ENCODE measurements at places on chromosomes 12 and 14. TPM values are rescaled to one million over a fixed set of nuclear protein-coding genes. Genes with fewer than 3 reads are reported as not detected.

- DNase-seq: no peak
These were observed 33.6 kb upstream of the MAP3K9 start for GRCh38 chr14:70842851-70843462.

- DNase-seq: no peak
These were observed 98.7 kb downstream of the PHETA1 start for GRCh38 chr12:111270239-111270638.

DNA sequence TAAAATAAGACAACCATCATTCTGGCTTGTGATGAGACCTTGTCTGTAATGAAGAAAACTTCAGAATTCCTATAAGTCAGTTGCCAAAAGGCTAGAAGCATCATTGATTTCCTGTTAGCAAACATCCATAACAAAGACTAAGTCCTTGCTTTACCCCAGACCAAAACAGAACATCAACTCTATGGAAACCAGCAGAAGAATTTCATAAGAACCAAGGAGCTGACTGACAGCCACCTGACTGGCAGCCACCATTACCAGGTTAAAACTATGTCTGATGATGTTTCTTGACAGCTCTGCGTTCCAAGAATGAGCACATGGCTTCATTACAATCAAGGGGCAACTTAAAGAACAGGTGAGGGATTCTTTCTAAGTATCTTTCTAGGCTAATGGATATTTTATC is 29.3 kb downstream of the HECTD4 start:
- no peak for DNase-seq

- no peak for DNase-seq
These were observed 23.2 kb downstream of the PXN start for GRCh38 chr12:120242275-120242799.

- no peak for DNase-seq
These were observed 33.7 kb upstream of the CCNT1 start for GRCh38 chr12:48750215-48750614.

GRCh38 chr14:43855556-43855955 is 651.5 kb downstream of the FSCB start:
- DNase-seq: no peak

- no peak for DNase-seq
These were observed 14.8 kb upstream of the GABARAPL1 start for GRCh38 chr12:10197879-10198278.

DNA sequence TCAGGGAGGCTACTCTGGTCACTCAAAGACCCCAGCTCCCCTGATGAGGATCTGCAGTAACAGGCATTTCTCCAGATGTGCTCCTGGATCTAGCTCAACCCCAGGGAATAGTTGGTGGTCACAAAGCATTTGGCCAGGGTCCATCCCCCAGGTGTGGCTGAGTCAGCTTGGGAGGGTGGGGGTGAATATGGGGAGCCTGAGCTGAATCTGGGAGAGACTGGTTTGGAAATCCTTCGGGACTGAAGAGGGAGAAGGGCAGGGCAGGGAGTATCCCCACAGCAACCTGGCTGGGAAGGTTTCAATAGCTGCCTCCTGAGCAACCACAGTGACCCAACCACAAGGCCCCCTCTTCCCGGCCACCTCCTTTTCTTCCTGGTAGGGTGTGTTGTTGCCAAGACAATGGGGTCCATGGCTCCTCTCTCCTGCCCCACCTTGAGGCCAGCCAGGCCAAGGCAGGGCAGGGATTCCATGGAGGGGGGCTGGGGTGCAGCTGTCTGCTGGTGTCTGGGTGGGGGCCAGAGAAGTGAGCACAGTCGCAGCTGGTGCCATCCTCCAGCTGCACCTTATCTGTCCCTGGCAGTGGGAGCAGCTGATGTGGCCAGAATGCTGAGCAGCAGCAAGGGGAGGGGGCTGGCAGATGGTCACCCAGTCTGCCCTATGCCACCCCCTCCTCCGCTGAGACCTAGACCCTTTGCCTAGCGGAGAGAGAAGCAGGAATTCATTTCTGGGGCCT is 5.5 kb downstream of the ASIC1 start:
- no peak for DNase-seq

GRCh38 chr12:127503246-127503645 is 763.7 kb upstream of the TMEM132C start:
- DNase-seq: no peak

DNA sequence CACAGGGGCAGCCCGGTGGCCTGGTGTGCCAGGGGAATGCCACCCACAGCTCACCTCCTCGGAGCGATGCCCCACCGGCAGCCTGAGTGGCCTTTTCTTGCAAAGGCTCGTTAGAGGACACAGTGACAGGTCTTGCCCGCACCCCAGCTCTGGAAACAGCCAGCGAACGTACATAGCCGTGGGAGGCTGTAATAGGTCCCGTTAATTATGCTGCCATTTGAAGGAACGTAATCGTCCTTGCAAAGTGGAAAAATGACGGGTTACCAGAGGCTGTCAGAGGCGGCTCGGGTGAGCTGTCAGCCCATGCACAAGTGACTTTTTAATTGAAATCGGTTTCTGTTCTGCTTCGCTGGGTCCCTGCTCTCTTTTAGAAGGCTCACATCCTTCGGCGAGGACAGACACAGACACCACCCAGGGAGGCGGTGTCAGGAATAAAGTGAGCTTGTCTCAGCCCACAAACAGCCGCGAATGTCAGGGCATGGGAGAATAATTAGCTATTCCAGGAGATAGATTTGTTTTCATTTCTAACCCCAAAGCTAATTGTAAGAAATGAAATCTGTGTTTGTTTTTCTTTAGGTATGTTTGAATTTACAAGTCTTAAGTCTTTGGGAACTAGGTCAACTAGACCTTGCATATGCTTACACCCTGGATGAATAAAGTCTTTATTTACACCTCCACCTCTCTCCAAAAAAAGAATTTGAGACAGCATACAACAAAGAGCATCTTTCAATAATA is 77.2 kb upstream of the RFLNA start:
- no peak for DNase-seq

GRCh38 chr12:123363390-123363739 is 1.3 kb downstream of the SBNO1 start:
- no peak for DNase-seq

DNA sequence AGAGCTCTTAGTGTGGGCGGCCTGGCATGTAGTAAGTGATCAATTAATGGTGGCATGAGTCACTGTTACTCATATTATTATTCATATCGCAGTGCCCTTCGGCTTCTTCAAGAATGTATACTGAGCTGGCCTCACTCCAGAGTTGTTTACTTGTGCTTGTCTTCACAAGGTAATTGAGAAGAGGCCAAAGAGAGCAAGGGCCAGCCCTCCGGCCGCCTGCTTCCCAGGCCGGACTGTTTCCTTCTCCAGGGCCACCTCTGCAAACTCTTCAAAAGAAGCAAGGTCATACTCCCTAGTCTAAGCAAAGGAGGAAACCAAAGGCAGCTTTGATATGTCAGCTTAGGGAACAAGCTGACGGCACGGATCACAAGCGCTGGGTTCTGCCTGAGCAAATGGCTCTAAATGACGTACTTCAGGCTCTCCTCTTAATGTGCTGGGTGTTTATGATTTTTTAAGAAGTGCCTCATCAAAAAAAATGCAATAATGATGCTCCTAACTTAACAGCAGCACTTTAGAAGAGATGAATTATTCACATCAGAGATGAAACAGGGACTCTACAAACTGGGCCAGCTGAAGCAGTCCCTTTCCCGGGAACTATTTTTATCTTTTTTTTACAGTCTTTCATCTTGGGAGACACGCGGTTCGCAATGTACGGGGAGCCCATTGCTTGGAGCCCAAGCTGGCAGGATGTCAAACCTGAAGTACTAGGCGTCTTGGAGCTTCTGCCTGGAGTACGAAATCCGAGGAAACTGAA is 65.6 kb upstream of the DLK1 start:
- no peak for DNase-seq

GRCh38 chr12:59768031-59768430 is 172.2 kb downstream of the SLC16A7 start:
- no peak for DNase-seq

DNA sequence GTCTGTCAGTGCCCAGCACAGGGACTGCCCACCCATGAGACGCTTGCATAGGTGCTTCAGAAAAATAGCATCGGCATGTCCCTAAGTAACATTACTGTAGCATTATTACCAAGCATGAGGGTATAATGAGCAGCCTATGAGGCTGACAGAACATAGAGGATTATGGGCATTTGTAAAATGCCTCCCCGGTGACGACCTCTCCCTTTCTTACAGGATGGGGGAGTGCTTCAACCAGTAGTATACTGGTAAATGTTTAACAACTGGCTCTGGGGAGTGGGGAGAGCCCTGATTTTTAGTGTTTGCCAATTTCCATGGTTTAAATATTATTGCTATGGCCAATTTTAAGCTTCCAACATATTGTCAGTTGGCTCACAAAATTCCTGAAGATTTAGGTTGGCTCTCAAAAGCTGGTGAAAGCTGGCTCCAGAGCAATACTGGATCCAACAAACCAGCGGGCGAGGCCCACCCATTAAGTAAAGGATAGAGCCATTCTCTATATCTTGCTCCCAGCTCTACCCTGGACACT is 104.5 kb downstream of the ETNK1 start:
- DNase-seq: no peak

GRCh38 chr12:64284256-64284655 is 62.2 kb upstream of the KICS2 start:
- DNase-seq: no peak

DNA sequence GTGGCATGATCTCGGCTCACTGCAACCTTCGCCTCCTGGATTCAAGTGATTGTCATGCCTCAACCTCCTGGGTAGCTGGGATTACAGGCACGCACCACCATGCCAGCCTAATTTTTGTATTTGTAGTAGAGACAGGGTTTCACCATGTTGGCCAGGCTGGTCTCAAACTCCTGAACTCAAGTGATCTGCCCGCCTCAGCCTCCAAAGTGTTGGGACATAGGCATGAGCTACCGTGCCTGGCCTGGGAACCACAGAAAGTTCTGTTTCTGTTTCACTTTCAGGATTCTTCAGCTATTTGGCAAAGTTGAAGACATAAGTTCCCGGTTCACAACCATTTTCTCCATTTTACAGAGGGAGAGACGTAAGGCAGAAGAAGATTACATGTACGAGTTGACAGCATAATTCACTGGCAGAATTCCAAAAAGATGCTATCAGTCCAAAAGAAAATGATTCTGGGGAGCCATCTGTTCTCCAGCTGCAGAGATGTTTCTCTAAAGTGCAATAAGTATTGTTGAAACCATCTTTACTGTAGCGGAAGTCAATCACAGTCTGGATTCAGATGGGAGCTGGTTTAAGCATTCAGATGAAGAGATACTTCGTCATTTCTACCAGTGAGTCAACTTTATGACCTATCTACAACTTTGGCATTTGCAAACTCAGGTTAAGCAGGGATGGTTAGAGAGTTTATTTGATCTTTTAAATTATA is 8.1 kb upstream of the RNF34 start:
- DNase-seq: no peak

DNA sequence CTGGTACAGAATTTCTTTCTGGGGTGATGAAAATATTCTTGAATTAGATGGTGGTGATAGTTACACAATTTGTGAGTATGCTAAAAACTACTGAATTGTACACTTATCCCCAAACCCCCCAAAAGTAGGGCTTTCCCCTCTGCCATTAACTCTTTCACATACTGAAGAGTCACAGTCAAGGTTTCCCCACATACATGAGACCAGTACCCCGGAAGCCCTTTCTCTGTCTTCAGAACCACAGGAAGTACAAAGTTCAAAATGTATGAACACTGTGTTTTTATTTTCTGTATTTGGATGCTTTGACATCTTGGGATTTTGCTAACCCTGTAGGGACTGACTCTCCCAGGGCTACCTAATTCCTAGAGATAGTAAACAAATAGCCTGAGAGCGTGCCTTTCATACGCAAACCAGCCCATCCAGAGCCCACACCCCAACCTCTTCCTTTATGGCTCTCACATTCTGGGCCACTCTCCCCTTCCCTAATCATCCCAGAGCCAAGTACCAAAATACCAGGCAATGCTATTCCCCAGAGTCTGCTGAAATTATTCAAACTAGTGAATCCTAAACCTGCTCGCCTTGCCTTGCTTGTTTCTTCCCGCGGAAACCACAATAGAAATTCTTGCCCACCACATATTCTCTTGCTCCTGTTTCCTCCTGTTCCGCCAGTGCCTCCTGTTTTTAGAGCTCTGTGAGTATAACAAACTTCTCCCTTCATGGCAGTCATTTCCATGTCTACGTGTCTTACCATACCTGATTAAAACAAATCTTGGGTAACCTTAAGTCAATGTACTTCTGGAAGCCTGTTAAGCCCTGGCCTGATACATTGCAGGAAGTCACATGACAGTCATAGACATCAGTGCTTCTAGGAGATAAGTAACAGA is 524.8 kb downstream of the FUT8 start:
- DNase-seq: no peak

SERPINA10 gene
- total RNA-seq: 7.3 TPM

MYH6 gene
- total RNA-seq: not detected

AKAP3 gene
- 1.6 TPM for total RNA-seq

All from Caco-2 (cell line).